ENCODE measurements at places on chromosomes 2 and 18. TPM values are rescaled to one million over a fixed set of nuclear protein-coding genes. Genes with fewer than 3 reads are reported as not detected.

Gene ARHGAP15
- 299 TPM for polyA plus RNA-seq

Gene B4GALT6
- 0.17 TPM for polyA plus RNA-seq

Gene CNDP1
- polyA plus RNA-seq: not detected

Gene ZEB2
- polyA plus RNA-seq: 0.08 TPM

Gene AP1S3
- polyA plus RNA-seq: 1.3 TPM
